ENCODE measurements at places on chromosomes 7 and 10. TPM values are rescaled to one million over a fixed set of nuclear protein-coding genes. Genes with fewer than 3 reads are reported as not detected.

DNA sequence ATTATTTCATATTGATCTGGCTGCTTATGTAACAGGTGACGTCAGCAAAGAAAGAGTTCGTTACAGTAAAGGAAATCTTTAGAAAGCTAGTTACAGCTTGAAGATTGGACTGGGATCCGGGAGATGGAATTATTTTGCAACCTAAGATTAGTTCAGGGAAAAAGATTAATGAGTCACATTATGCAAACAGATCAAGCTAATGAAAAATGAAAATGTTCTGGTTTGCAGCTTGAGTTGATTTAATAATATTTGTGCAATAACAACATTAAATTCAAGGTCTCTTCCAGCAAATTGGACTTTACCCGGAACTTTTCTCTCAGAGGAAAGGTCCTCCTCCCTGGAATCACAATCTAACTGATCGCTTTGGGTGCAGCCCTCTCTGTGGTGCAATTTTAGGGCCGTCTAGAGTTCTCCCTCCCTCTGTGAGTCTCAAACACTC is 119.5 kb downstream of the OTUD1 start:
- DNase-seq = no peak

The TMEM176B gene
- not detected for total RNA-seq

The TRIM4 gene
- 18.7 TPM for total RNA-seq

- DNase-seq = no peak
These were observed 189.2 kb downstream of the FAM107B start for GRCh38 chr10:14585287-14586193.

The DNAH11 gene
- total RNA-seq = 2.8 TPM

DNA sequence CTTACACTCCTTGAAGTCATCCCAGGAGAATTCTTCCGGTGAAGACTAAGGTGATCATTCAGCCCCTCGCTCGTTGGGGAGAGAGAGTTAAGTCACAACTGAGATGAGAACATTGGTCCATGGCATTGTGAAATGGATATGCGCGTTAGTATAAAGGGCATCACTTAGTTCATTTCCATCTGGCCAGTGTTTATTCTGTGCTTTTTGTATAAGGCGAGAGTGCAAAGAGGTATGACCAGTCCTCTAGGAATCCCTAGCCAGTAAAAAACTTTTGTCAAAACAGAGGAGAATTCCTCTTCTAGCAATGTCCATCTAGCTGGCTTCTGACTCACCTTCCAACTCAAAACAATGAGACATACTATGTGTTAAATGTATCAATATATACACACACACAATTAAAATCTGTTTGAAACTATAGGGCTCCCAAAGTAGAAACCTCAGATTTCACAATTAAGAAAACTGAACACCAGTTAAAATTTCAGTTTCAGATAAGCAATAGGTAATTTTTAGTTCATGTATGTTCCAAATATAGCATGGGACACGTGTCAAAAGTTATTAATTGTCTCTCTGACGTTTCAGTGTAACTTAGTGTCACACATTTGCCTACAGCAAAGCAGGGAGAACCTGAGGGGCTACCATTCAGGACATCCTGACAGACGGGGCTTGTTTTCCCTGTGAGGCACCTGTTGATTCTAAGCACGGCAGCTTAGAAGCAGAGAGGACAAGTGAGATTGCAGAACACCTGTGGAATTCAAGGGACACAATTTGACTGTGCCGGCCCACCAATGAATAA is 158.9 kb downstream of the KLF6 start:
- DNase-seq = no peak

DNA sequence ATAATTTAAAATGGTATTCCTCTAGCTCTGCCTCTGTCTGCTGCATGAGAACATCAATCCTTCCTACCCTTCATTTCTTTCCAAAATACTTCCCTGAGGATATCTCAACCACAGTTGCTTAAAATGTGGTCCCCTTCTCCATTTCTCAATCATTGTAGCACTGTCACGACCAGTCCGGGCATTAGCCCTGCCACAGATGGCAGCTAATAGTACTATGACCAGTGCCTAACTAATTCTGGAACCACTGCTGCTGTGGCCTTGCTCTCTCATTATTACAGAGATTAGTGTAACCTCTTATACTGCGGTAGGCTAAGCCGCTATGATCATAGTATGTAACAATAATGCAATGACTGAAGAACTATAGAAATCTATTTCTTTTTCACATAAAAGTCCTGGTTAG is 66.0 kb downstream of the REEP3 start:
- DNase-seq = no peak

DNA sequence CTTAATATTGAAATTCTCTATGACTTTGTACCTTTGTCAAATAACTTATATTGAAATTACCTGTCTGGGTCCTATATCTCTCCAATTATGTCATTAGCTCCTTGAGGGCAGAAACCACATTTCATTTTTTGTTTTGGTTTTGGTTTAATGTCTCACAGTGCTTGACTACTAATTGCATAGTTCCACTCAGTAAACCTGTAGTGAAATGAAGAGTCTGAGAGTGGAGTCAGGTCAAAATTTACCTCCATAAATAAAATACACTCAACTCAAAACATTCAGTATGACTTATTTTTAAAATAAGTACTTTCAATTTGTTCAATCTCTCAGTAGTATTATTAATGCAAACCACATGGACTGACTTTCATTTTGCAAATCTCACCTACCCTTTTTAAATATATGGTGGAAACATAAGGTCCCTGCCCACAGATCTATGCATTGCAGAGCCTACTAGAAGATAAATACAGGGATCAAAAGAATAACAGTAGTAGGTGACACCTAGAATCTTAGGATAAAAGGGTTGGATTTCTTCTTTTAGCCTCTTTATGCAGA is 32.5 kb downstream of the PDE1C start:
- no peak for DNase-seq

GRCh38 chr7:132545756-132546155 is 30.5 kb downstream of the PLXNA4 start:
- no peak for DNase-seq

The MALRD1 gene
- 0.06 TPM for total RNA-seq

The SHTN1 gene
- 15.9 TPM for total RNA-seq

The MOSPD3 gene
- total RNA-seq = 12.1 TPM

GRCh38 chr10:18980089-18980629 is 68.4 kb upstream of the MALRD1 start:
- DNase-seq = no peak

DNA sequence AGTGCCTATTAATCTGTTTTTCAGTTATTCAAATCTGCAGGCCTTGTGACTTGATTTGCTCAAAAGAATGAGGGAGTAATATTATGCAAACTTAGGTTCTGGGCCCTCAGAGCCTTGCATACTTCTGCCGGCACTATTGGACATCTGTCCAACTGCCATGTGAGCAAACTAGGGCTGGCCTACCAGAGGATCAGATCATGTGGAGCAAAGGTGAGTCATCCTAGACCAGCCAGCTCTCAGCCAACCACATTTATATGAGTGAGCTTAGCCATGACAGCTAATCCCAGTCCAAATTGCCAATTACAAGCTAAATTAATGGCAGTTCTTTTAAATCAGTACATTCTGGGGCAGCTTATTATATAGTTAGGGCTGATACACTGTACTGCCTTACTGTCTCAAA is 69.6 kb downstream of the SDHAF3 start:
- no peak for DNase-seq

GRCh38 chr10:114151486-114151885 is 22.5 kb downstream of the CCDC186 start:
- peak; percentile 63 for DNase-seq

GRCh38 chr10:133608855-133609254 is 17.7 kb downstream of the FRG2B start:
- no peak for DNase-seq

The TDRD1 gene
- total RNA-seq = not detected

- no peak for DNase-seq
These were observed 39.9 kb downstream of the RBM17 start for GRCh38 chr10:6128591-6129251.

DNA sequence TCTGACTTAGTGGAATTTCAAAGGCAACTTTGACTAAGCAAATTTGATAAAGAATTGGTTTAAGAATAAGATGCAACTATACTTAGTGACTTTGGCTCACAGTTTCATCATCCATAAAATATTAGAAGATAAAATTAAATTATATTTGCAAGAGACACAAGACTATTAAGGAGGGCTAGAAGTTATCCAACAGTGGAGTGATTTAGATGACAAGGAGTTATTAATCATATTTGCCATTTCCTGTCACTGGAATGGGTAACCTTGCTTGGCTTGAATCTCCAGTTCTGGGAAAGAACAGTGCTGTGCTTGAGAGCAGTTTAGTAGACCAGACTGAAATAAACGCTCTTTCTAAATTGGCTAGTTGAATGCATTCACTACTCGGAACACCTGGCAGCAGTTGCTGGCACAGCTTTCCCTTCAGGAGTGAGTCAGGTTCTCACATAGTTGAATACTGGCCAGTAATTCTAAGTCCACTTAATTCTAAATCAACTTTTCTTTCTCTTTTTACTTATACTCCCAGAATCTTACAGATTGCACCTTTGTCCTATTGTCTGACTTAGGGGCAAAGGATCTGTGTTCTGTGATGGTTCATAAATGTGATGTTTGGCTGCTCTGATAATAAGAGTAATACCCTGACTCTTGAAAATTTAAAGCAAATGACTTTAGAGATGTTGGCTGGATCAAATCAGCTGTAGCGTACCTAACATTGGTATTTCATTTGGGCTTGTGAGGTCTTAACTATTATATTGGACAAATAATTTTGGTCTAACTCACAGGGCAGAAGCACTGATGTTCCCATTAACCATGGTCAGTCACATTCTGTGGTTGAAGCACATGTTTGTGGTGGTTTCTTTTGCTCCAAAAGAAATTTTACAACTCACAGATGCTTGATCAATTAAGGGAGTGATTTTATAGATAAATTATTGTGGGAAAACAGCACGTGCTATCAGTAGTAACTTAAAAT is 16.6 kb downstream of the STMP1 start:
- peak; percentile 59 for DNase-seq

The TMEM225B gene
- total RNA-seq = 0.43 TPM

The FGFBP3 gene
- total RNA-seq = 1.2 TPM

- no peak for DNase-seq
These were observed 6.3 kb downstream of the RAPGEF5 start for GRCh38 chr7:22350466-22351328.

DNA sequence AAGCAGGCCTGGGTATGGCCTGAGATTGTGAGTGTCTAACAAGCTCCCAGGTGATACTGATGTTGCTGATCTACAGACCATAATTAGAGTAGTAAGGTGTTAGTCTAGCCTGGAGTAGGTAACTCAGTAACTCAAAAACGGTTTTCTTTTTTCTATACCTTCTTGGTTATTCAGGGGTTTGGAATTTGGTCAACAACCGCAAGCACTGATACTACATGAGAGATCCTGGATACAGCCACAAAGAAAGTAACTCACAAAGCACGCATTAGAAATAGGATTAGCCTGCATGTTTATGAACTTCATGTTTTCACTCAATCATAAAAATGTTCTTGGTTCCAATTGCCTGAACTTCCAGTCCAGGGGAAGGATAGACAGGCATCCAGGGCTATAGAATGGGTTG is 803.5 kb downstream of the MAGI2 start:
- no peak for DNase-seq

DNA sequence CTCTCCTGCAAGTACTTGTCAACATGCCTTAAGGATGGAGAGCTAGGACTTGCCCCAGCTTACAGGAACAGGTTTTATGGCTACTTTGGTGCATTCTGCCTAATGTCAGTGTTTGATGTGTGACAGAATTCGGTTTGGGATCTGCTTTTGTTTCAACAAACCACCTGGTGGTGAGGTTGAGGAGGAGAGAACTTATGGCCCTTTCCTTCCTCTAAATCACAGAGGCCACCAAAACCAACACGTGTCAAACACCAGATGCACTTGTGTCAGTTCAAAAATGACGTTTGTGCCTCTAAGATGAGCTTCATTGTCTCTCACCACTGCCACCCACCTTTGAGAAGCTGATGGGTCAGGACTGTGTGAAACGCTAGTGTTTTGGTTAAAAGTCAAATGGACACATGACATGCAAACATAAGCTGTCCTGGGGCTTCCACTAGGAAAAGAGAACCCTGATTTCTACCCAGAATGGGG is 83.9 kb downstream of the OSBPL3 start:
- DNase-seq = no peak

GRCh38 chr10:132541601-132542011 is 4.0 kb downstream of the INPP5A start:
- no peak for DNase-seq

GRCh38 chr10:112984756-112985155 is 34.7 kb downstream of the TCF7L2 start:
- no peak for DNase-seq

The SFTPA1 gene
- total RNA-seq = not detected

The CCT6A gene
- total RNA-seq = 308 TPM

- no peak for DNase-seq
These were observed 5.7 kb upstream of the GSTK1 start for GRCh38 chr7:143257501-143257900.

GRCh38 chr7:128166603-128167041 is 74.5 kb upstream of the LEP start:
- no peak for DNase-seq

GRCh38 chr10:117684672-117685211 is 142.2 kb downstream of the EMX2 start:
- DNase-seq = no peak

The HECTD2 gene
- total RNA-seq = 4.1 TPM

The VENTX gene
- not detected for total RNA-seq

The INMT gene
- total RNA-seq = not detected

- DNase-seq = no peak
These were observed 20.6 kb downstream of the PLCE1 start for GRCh38 chr10:94014304-94014703.

DNA sequence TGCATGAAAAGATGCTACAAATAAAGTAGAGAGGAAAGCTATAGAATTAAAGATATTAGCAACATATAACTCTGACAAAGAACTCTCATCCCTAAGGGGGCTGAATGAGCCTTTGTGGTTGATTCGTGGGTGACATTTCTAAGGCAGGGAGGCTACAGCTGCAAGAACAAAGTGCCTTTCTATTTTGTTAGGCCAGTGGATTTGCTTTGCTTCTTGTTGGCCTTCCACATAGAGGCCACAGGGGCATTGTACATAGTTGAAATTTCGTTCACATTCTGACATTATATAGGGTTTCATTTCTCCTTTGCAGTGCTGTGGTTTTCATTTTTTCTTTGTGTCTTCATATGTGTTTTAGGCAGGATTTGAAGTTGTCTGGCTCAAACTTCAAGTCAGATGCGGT is 819.2 kb upstream of the C7orf33 start:
- DNase-seq = no peak

DNA sequence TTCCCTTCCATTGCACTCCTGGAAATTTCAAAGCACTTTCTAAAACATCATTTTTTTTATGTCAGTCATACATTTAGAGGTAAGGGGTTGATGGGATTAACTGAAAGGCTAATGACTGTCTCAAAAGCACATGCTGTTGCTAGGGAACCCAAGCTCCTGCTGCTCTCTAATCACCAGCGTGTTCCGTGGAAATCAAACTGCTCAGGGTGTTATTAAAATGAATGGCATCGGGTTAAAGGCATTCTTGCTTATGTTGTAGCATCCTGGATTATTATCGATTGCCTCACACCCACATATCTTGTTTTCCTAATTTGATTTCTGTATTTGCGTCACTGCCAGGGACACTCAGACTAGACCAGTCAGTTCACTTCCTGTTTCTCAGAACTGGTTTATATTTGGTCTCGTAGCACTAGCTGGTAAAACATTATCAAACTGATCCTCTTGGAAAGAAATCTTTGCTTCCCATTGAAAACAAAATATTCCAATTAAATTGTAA is 216.5 kb upstream of the MKLN1 start:
- DNase-seq = peak; percentile 70

Data from epithelial cell of proximal tubule (primary cell).